Renal pelvis (tissue), 12 donors: ENCODE measurements at places on chromosomes 6 and 20. TPM values are rescaled to one million over a fixed set of nuclear protein-coding genes. Genes with fewer than 3 reads are reported as not detected.

DNA sequence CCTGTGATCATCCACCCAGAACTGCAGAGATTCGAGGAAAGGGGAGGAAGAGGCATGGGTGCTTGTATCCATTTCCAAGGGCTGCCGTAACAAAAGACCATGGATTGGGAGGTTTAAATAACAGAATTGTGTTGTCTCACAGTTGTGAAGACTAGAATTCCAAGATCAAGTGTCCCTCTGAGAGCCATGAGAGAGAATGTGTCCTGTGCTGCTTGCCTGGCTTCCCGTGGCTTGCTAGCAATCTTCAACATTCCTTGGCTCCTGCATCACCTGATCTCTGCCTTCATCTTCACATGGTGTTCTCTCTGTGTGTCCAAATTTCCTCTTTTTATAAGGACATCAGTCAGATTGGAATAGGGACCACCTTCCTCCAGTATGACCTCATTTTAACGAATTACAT lies 69.8 kb downstream of the CDC40 start:
- no peak for DNase-seq

DNA sequence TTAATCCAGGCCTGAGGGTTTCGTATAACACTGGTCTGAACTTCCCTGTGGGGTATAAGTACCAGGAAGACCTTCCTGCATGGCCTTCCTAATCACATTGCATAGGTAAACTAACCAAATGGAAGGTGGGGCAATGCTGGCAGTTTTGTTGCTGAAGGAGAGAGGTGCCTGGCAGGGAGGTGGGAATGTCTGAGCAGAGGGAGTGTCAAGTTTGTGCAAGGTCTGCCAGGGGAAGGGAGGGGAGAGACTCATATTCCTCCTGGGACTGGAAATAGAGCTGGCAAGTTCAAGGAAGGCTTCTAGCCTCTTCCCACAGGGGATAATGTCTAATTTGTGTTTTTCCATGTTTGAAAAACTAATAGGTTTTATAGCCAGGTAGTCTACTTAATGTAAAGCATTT lies 70.6 kb downstream of the HDDC2 start:
- no peak for DNase-seq

DNA sequence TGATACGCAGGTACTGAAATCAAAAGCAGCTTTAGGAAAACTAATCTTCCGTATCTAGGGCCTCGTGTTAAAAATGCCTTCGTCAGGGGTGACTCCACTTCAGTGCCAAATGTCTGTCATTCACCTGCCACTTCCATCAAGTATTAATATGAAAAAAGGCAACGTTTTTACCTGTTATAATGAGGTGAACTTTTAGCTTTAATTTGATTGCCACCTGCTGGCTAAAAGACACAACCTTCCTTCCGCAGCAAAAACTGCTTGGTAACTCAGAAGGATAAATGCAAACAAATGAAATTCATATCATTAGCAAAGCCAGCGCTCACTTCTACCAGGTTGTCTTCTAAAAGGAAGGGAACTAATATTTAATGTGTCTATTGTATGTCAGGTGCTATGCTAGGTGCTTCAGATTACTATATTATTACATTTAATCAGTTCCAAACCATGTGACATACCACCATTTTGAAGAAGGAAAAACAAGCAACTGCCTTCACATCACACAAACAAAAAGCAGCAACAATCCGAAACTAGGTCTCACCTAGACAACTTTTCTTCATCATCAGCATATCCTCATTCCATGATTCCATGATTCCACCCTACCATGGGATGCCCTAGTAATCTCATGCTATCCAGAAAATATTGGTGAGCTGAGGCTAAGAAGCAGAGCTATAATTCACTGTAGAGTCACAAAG lies 20.6 kb upstream of the ARHGAP18 start:
- no peak for DNase-seq

- no peak for DNase-seq
Observed at GRCh38 chr6:75830959-75831885, 82.2 kb downstream of the MYO6 start.

- no peak for DNase-seq
Observed at GRCh38 chr6:139297921-139298320, 6.1 kb upstream of the TXLNB start.

GRCh38 chr6:125792172-125792571 lies 1.4 kb downstream of the NCOA7 start:
- no peak for DNase-seq

- no peak for DNase-seq
Observed at GRCh38 chr6:49054311-49054710, 408.7 kb downstream of the MMUT start.

GRCh38 chr20:47489448-47489872 lies 12.2 kb upstream of the NCOA3 start:
- DNase-seq, result no peak

DNA sequence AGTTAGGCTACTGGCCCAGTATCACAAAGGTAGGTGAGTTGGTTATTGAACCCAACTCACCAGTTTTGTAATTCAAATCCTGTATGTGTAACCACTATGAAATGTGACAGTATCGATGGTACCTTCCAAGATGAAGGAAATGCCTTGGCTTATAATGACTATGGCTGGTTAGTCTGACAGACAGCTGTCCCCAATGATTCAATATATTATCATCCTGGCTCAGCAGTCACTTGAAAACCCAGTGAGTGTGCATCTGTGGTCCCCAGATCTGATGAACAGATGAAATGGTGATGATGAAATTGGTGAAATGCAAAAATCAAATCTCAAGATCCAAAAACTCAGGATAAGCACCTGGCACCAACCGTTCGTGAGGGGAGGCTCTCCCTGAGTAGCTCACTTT lies 54.8 kb downstream of the TNFRSF21 start:
- no peak for DNase-seq

DNA sequence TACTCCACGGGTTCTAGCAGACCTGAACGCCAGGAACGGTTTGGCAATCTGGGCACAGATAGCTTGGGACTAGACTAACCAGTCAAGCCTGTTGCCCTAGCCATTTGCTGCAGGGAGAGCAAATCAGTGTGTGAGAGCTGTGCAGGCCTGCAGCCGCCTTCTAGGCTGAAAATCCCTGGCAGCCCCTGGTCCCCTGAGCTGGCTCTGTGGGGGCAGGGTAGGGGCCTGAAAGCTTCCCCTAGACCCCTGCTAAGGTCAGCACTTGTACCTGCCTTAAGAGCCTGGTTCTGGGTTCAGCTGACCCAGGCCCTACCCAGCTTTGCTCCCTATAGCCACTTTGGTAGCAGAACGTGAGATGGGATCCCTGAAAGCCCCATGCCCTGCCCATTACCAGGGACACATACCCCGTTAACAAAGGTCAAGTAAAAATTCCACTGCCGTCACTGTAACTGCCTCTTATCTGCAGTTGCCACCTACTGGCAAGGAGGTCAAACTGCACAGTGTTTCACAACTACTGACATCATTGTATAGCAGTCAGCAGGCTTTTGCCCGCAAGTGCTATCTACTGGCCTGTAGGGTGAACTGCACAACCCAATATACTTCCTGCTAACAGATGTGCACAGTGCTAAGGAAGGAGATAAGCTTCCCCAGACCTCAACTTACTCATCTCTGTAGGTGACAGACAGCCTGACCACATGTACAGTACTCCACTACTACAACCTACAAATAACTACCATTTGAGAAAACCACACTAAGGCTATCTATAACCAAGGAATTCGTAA lies 95.1 kb upstream of the OLIG3 start:
- no peak for DNase-seq

- DNase-seq, result no peak
Observed at GRCh38 chr20:57638173-57638894, 18.1 kb upstream of the ZBP1 start.

DNA sequence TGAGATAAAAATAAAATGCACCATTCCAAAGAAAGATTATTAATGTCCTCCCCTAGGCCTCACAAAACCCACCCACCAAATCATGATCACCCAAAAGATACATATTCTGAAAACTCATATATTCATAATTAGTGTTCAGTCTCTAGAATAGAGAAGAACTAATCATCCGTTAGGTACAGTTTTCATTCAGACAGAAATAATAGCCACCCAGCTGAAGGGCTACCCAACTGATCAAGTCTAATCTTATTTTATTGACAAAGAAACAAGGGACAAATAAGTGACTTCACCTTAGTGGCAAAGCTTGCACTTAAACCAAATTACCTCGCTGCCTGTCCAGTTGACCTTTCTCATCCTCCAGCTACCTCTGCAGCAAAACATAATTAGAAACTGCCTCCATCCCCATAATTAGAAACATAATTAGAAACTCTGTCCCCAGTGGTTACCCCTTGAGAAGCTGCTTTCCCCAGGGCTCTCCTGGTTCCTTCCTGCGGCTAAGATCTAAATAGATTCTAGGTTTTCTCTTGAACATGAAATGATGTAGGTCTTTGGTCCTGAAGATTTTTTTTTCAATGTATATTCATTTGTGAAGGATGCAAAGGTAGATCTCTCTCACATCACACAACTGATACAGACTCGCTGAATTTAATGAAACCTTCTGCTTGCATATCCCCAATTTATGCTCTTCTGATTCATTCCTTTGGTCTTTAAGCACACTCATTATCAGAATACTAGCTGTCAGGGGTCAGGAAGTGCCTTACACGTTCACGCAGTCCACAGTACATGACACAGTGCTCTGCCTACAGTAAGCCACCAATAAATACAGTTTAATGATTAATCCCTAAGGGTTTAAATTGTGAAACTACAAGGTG lies 46.3 kb downstream of the HBS1L start:
- no peak for DNase-seq

- DNase-seq, result no peak
Observed at GRCh38 chr20:10644458-10645204, 29.2 kb downstream of the JAG1 start.

GRCh38 chr6:39938773-39939654 lies 4.8 kb upstream of the MOCS1 start:
- DNase-seq, result peak; percentile 31

DNA sequence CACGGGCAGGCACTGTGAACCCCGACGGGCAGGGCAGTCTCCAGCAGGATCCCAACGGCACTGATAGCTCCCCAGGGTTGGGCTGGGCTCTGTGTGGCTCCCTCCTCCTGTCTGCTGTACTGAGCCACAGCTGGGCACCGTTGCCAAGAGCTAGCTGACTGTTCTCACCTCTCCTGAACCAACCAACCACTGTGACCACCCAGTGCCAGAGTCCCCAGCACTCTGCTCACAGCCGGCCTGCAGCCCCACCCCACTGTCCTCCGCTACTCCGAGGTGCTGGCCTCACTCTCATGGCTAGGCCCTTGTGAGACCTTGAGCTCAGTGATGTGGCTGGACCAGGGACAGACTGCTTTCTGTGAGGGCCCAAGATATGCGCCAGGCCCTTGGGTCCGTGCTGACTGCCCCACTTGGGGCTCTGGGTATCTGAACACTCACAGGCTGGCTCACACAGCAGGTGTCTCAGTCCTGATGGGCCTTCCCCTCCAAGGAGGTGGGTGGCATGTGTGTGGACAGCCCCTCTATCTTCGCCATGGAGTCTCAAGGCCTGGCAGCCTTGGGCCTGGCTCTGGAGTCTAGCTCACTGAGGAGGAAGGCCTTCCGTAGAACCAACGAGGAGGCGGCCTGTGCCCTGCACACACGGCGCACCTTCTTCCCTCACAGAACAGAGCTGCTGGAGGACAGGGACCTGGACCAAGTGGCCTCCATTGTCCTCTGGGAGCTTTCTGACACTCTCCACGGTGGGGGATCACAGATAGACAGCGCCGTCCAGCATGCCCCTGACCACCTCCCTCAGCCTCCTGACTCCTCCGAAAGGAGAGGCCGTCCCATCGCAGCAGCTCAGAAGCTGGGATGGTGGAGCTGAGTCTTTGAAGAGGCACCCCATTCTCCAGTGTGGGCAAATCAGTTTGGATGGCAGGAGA lies 53.5 kb downstream of the TCP11 start:
- DNase-seq, result no peak

GRCh38 chr20:38825901-38826625 lies 20.6 kb downstream of the PPP1R16B start:
- DNase-seq, result peak; percentile 80

- no peak for DNase-seq
Observed at GRCh38 chr6:96276856-96277255, 244.8 kb upstream of the UFL1 start.

DNA sequence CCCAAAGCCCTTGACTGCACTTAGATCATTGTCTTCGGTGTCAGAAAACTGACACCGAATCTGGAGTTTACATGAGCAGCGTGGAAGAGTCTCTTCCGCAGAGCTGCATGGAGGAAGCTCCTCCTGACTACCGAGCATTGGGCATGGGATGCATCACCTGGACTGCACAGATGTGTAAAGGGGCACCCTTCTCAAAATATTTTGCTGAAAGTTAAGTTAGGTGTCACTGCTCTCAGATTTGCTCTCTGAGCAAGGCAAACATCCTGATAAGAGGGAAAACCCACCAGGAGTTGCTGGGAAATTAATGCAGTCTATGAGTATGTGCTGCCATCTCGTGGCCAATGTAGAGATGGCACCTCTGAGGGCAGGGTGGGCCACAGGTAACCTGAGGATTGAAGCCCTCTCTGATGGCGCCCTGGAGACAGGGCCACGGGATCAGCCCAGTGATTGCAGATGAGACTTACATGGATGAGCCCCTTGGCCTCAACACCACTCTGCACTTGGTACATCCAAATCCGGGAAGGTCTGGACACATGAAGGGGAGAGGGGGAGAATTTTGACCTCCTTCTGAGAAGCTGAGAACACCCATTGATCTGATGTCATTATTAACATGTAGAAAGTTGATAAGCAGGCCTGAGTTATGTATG lies 129.9 kb downstream of the LPA start:
- peak; percentile 57 for DNase-seq

DNA sequence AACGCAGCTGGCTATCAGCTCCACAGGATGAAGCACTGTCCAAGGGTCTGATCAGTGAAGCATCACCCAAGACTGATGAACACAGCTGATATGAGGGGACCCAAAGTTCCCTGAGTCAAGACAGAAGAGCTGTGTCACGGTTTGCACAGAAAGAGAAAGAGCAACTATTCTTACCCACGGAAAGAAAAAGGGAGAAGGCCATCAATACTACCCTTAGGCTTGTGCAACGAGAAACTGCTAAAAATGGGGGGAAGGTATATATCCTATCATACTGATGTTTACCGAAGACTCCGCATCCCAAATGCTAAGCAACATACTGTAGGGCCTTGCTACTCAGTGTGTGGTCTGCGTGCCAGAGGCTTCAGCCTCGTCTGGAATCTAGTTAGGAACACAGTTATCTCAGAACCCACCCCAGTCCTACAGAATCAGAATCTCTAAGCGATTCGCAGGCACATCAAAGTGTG lies 665 bp downstream of the FASTKD5 start:
- DNase-seq, result no peak

The TRIM40 gene
- 0.10 TPM for polyA plus RNA-seq

The ADGRB3 gene
- polyA plus RNA-seq, result 2.8 TPM

The FAM50B gene
- 17.0 TPM for polyA plus RNA-seq

The ZNF311 gene
- 5.9 TPM for polyA plus RNA-seq

The ADAM33 gene
- 13.3 TPM for polyA plus RNA-seq

The DOK5 gene
- polyA plus RNA-seq, result 10.7 TPM
